Muscle of back (tissue), 13 donors: ENCODE measurements at places on chromosomes 16 and 17.

- DNase-seq = no peak
Observed at GRCh38 chr16:84331998-84332780, 36.1 kb upstream of the ATP2C2 start.

GRCh38 chr17:81740395-81740961, 28.4 kb downstream of the SLC25A10 start:
- DNase-seq = no peak

DNA sequence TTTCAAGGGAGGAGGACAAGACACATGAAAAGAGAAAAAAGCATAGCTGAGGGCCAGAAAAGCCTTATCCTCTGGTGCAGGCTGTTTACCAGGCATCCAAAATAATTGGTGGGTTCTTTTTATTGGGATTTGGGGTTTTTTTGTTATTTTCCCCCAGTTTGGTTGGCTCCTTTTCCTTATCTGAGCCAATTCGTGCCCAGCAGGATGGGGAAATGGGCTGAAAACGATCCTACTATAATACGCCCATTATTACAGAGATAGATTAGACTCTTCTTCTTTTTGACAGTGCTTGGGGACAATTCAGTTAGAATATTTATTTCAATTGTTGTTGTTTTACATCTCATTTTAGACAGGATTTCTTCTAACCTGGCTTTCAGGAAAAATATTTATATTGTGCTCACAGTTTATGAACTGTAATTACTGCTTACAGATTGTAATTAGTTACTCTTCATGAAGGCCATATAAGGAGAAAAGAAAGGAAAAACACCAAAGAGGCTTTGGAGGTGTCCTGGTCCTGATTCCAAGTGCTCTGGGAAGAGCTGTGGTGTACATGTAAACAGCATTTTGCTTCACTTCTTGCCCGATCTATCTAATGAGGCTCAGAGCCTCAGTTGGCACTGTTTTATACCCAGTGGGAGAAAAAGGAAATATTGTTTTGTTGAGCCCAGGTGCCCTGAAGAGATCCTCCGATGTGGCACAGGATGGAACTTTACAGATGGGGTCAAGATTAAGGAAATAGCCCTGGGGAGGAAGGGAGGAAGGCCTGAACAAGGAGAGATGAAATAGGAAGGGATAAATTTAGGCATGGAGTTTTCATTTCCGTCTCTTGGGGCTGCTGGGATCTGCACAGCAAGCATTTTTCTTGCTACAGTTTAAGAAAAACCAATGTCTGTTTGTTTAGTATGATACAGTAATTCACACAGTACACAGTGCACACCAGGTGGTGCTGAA, 611 bp upstream of the ANKRD40 start:
- DNase-seq = peak; percentile 82

DNA sequence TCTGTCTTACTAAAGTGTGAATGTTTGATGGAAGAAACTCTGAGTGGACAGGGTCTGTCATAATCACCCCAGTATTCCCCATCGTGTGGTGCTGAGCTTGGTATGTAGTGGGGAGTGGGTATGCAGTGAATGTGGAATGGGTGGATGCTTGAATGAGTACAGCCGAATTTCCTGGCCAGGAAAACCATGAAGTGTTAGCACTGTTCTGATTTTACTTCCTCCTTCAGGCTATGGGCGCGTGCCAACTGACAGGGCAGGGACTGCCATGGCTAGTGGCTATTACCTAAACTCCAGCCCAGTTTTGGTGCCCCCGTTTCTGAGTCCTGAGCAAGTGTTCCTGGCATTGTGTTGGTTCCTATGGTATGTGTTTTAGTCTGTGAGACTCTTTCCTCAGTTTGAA, 48.6 kb downstream of the PRKCA start:
- no peak for DNase-seq

- no peak for DNase-seq
Observed at GRCh38 chr17:76179496-76180467, 38.7 kb upstream of the FOXJ1 start.

GRCh38 chr16:29743827-29744531, 1.8 kb downstream of the C16orf54 start:
- no peak for DNase-seq

DNA sequence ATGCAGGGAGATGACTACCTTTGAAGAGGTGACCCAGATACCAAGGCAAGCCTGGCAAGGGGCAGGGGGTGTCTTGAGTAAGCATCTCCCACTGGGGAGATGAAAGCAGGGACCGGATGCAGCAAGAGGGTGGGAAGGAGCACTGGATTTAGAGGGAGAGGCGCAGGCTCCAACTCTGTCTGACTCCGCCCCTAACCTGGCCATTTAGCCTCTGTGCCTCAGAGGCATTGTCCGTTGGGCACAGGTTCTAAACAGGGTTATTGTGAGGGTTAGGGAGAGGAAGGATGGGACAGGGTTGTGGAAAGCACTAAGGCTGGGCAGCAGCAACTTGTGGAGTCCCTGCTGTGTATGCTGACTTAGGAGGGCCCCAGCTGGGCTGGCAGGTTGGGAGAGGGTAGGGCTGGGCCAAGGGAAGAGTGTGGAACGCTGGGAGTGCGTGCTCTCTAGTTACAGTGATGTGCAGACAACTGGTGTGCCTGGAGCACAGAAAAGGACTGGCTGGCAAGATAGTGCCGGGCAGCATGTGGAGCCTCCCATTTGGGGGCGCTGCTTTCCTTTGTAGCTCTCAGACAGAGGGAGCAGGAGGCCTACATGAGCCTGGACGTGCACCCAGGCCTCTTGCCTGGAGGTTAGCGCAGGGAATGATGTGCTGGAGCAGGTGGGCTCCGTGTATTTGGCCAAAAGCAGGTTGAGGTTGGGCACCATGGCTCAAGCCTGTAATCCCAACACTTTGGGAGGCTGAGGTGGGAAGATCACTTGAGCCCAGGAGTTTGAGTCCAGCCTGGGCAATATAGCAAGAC, 26.2 kb downstream of the TBX2 start:
- no peak for DNase-seq

- DNase-seq = no peak
Observed at GRCh38 chr16:67782567-67783352, 23.6 kb downstream of the RANBP10 start.

- no peak for DNase-seq
Observed at GRCh38 chr17:1498869-1499268, 6.4 kb upstream of the MYO1C start.

DNA sequence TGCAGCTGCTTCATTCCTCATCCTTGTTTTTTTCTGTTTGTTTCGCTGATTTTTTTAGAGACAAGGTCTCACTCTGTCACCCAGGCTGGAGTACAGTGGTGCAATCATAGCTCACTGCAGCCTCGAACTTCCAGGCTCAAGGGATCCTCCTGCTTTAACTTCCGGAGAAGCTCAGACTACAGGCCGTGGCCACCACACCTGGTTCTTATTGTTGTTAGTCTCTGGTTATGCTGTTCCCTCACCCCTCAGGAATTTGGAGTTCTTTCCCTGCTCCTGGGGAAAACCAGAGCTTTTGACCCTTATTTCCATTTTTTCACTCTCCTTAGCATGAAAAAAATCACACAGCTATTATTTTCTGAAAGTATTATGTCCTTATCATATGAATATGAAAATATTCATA, 1.8 kb downstream of the ODF4 start:
- no peak for DNase-seq

GRCh38 chr17:55238931-55239297, 25.8 kb upstream of the HLF start:
- DNase-seq = no peak

- DNase-seq = no peak
Observed at GRCh38 chr17:2899906-2900305, 103.7 kb downstream of the RAP1GAP2 start.

- no peak for DNase-seq
Observed at GRCh38 chr17:13554231-13554630, 47.5 kb downstream of the HS3ST3A1 start.

GRCh38 chr16:31869511-31870201, 4.0 kb upstream of the ZNF267 start:
- peak; percentile 60 for DNase-seq

DNA sequence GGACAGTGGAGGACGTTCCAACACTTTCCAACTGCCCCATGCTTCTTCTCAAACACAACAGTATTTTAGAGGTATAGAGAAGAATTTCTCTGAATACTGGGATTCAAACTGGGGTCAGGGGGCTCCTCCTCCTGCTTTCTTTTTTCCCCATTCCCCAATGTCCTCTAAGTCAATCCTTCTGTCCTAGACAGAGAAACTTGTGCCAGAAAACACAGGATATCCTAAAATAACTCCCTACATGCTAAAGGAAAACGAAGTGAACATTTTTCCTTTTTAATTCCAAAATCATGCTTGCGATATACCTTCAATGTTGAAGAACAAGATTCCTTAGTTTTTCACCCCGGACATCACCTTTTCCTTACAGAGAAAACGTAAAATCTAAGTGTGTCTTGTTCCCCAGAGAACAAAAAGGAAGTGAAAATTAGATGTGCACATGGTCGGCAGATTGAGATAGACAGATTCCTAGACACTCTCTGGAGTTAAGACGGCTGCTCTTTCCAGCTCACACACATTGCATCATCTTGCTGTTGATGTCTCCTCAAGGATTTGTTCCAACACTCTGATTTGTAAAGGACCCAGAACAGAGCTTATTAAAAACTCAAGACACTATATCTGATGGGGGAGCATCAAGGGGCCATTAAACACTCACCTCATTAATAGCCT, 228.2 kb downstream of the GRIN2A start:
- peak; percentile 56 for DNase-seq

DNA sequence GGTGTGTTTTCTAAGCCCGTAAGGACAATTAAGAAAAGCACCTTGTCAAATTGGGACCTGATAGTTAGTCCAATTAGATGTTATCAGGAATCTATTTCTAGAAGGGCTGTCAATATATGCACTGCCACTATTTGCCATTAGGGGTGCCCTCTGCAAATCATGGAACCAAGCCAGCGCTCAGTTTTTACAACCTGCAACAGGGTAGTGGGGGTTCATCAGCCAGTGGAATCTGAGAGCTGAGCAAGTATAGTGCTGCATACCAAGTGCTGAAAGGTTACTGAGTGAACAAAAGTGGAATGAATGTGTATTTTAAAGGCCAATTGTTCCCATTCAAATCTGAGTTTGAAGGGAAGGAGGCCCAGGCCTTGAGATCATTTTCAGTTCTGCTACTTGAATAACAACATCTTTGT, 10.4 kb downstream of the PRR11 start:
- peak; percentile 11 for DNase-seq

DNA sequence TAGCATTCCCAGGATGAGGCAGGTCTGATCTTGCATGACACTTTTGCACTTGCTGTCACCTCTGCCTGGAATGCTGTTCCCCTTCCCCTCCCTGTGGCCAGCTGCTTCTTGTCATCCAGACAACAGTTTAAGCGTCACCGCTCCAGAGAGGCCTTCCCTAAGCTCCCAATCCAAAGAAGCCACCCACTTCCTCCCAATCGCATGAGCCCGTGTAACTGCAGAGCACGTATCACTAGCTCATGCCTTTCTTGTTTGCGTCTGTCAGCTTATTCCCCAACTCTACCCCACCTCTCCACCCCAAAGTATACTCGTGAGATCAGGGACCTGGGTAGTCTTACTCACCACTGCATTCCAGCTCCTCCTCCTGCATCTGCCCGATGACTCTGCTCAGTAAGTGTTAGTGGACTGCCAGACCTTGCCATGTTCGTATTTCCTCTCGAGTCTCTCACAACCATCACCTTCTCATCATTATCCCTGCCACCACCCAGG, 92.8 kb downstream of the GAS7 start:
- peak; percentile 54 for DNase-seq

DNA sequence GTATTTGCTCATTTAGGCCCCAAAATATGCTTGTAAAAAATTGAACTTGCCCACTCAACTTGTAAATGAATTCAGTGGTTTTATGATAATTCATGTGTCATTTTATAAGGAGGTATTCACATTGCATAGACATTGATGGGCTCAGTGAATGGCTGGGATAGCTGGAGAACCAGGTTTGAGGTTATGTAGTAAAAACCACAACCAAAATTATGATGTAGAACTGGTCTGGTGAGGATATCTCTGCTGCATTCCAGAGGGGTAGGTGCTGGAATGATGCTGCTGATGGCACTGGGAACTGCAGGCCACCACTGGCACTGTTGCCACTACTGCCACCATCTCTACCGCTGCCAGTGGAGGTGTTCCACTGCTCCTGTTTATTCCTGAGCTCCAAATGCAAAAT, 21.5 kb upstream of the RABEP1 start:
- no peak for DNase-seq

DNA sequence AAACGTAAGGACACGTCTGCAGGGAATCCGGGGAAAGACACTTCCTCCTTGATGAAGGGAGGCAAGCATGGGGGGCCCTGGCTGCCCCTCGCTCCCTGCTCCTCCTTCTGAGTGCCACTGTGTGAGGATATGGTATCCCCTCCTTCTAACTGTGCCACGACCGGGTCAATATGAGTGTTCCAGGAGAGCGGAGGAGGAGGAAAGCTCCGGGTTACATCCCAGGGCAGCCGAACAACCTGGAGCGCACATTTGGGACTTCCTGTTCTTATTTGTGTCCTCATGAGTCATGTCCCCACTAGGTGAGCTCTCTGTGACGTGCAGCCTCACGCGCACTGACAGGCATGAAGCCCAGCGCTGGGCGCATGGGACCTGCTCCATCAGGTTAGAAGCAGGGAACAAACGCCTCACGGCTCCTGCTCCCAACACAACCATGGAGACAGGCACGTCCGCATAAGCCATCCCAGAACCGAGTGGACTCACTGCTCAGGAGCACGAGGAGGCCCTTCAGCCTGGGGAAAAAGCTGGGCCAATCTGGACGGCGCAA, 92.9 kb upstream of the DNAH17 start:
- DNase-seq = no peak

DNA sequence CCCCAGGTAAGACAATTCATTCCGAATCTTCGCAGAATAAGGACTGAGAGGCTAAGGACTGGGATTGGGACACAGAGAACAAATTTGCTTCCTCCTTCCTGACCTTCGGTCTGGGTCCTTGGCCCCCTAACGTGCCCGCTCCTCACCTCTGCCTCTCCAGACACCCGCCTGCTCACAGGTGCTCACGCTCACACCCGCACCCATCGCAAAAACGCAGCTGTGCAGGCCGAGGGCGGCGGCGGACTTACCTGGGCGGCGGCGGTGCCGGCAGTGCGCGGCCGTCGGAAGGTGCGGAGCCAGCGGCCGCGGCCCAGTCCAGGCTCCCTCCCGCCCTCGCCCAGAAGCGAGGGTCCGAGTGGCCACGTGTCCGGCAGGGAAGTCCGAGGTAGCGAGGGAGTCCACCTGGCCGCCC, 7.1 kb upstream of the HOXB9 start:
- DNase-seq = no peak

GRCh38 chr17:37182786-37183465, 192.9 kb upstream of the C17orf78 start:
- peak; percentile 6 for DNase-seq

DNA sequence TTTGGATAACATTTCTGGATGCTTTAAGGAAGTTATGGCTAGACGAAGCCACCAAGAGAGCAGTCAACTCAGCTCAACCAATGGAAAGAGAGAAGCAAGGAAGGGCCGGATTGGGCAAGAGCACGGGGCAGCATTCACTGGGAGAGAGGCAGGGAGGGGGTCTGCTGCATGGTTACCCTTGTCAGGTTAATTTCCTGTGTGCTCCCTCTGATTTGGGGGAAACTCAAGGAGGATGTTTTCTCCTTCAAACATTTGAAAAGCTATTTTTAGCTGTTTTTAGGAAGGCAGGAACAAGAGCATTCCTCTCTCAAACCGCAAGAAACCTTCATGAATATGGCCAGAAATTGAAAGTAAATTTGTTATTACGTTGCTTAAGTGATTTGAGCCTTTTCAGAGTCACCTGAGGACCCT, 118.5 kb upstream of the ZFHX3 start:
- DNase-seq = peak; percentile 53
